ENCODE measurements at places on chromosomes 1 and 21. TPM values are rescaled to one million over a fixed set of nuclear protein-coding genes. Genes with fewer than 3 reads are reported as not detected.

Gene GRHL3
- 0.37 TPM for total RNA-seq

GRCh38 chr1:241424480-241424971 is 67.5 kb upstream of the RGS7 start:
- no peak for DNase-seq

GRCh38 chr1:89298461-89298860 is 25.8 kb upstream of the GBP5 start:
- no peak for DNase-seq

DNA sequence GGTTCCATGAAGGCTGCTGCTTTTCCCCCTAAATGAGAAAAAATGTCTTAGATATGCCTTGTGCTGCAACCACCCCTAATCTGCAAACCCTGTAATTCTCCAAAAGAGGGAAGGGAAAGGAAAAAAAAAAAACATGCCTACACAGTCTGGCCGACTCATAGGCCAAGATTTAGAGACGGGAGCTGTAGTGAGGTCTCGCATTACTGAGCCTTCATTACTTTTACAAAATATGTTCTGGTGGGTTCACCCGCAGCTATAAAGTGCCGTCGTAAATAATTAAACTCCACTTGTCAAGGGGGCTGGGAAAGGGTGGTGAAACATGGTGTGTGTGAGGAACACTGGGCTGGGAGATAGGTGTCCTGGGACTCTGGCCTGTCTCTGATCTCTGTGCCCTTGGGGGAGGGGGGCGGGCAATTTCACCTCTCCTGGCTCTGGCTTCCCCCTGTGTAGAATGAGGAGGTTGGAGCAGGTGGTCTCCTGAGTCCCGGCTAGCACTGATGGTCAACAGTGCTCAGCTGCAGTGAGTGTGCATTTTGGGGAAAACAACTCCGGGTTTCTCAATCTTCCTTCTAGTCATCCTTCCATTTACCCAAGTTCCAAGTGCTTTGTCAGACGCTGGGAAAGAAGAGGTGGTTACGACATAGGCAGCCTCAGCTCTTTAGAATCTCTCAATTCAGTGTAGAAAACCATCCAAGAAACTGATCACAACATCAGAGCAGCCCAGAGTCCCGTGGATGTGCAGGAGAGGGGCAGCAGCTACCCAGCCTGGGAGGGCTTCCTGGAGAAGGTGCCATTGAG is 82.3 kb downstream of the ACTL8 start:
- DNase-seq = no peak

- DNase-seq = no peak
Measured at GRCh38 chr21:45867041-45867666, 114.4 kb upstream of the COL6A1 start.

All from glutamatergic neuron (in vitro differentiated cells).